ENCODE measurements at places on chromosomes 12 and 14.

DNA sequence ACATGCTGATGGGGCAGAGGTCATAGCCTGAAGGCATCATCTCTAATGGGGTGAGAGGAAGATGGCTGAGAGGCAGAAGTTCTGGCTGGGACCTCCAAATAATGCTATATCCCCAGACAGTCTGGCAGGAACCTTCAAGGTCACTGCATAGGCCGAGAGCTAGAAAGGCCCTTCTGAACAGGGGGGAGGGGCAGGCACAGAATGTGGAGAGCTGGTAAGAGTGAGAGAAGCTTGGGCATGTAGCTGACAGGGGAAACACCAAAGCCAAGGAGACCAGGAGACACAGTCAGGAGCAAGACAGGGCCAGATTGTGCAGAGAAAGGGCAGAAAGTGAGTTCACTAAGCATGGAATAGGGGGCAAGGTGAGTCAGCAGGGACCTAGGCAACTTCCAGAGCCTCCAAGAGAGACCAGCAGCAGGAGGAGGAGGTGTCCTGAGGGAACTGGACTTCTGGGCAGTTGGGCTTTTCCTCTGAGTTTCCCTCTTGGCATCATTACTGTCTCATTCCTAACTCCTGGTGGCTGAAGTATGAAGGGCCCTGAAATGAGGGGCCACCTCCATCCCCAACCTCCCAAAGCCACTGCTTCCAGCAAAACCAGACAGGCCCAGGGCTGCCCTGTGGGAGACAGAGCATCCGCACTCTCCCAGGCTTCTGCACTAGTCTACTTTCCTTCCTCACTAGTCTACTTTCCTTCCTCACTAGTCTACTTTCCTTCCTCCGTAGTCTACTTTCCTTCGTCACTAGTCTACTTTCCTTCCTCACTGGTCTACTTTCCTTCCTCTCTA lies 17.1 kb downstream of the ANO2 start:
- no peak for DNase-seq

DNA sequence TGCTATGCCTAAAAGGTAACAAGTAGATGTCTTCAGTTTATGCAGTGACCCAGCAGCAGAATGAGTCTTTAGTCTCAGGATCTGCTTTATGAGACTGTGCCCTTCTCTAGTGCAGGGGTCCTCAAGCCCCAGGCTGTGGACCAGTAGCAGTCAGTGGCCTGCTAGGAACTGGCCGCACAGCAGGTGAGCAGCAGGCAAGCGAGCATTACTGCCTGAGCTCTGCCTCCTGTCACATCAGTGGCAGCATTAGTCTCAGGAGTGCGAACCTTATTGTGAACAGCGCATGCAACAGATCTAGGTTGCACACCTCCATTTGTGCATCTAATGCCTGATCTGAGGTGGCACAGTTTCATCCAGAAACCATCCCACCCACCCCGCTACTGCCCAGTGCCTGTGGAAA lies 38.4 kb downstream of the LRP6 start:
- DNase-seq = no peak

- DNase-seq = no peak
Measured at GRCh38 chr12:132194056-132194455, 49.8 kb downstream of the NOC4L start.

DNA sequence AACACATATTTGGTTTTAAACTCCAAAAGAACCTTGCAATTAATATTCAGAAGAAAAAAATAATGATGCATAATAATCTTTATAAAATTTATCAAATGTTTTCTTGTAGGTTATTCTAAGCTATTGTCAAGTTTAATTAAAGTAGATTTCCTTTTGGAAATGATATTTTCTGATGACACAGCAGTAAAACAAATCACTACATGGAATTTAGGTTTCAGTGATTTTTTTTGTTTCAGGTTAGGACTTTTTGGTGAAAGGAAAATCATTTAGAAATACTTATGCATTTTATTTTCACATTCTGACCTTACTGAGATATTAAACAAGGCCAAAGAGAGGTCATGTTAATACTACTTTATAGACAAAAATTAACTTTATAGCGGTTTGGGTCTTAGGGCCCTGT lies 1067.2 kb downstream of the TMTC2 start:
- DNase-seq = no peak

DNA sequence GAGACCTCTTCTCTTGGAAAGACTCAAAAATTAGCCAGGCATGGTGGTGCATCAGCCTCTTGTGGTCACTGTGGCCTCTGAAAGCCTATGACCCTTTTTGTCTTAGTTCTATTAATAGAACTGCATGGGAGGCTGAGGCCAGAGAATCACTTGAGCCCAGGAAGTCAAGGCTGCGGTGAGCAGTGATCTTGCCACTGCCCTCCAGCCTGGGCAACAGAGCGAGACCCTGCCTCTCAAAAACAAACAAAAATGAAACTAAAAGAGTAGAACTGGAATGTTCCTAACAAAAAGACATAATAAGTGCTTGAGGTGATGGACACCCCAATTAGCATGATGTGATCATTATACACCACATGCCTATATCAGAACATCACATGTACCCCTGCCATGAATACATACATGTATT lies 197.0 kb upstream of the EEA1 start:
- no peak for DNase-seq

- no peak for DNase-seq
Measured at GRCh38 chr12:118166946-118167345, 31.0 kb downstream of the PEBP1 start.

- DNase-seq = peak; percentile 47
Measured at GRCh38 chr12:108856428-108857157, 790 bp downstream of the SSH1 start.

- no peak for DNase-seq
Measured at GRCh38 chr12:59040043-59040442, 119.7 kb upstream of the LRIG3 start.

DNA sequence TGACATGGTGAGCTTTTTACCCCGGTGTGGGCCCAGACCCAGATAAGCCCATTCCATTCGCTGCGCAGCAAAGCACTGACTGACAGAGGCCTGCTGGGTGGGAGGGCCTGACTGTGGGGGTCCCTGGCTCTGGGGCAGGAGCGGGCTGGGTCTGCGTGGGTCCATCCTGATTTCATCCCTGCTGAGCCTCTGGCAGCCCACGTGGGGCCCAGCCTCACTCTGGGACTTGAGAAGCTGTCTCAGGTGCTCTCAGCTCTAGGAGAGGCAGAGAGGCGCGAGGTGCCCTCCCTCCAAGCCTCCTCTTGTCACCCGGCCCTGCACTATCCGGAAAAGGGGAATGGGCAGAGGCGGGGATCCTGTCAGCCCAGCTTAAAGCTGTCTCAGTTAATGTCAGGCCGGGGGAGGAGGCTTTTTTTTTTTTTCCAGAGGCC lies 927 bp downstream of the ABCB9 start:
- DNase-seq = no peak

DNA sequence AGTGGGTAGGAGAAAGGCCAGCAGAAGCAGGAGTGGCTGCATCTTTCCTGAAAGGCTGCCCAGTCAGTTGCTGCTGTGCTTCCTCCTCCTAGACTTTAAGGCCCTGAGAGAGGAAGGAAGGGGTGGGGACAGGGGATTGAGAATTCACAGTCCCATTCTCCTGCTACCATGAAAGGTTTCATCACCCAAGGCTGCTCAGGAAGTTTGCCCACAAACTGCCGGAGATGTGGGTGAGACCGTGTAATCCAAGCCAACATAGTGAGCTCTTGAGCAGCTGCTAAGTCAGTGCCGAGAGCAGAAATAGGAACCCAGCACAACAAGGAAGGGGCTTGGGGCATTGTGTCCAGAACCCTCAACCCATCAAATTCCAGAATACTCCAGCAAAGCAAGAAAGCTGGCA lies at the start of gene CTSG:
Gene CTSG, minus strand, starts transcription at position 69 of the 400 bp plus-strand sequence. Its CDS starts 27 bp downstream, at position 42.
- DNase-seq = no peak

- no peak for DNase-seq
Measured at GRCh38 chr12:28570811-28571210, 380.6 kb downstream of the CCDC91 start.

GRCh38 chr14:79831195-79831892 lies 380.0 kb downstream of the DIO2 start:
- no peak for DNase-seq

DNA sequence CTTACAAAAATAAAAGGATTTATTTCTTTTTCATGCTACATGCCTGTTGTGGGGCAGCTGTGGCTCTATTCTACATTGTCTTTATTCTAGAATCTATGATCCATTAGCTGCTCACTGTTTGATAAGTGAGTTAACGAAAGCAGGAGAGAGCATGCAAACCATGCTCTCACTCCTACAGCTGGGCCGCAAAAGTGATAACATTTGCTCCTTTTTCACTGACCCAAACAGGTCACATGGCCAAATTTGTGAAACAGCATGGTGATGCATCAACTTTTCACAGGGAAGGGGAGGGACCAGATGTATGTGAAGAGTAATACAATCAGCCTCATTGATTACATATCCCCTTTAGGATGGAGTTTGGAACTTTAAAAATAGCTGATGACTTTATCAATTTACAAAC lies 456.9 kb upstream of the SYT1 start:
- no peak for DNase-seq

DNA sequence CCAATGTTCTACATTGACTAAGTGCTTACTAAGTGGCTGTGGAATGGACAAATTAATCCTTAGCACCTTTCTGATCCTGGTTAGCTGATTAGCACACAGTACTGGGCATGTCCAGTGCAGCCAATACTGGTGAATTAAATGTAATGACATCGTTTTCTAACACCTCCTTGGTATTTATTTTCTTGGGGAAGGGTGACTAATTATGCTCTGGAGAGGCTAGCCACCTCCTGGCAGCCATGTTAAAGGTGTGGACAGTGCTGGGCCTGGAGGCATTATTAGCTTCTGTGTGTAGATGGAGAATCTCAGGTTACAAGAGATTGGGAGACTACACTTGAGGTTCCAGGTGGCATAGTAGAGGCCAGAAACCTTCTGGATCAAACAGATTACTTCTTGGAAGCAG lies 230.9 kb upstream of the DDHD1 start:
- DNase-seq = no peak

DNA sequence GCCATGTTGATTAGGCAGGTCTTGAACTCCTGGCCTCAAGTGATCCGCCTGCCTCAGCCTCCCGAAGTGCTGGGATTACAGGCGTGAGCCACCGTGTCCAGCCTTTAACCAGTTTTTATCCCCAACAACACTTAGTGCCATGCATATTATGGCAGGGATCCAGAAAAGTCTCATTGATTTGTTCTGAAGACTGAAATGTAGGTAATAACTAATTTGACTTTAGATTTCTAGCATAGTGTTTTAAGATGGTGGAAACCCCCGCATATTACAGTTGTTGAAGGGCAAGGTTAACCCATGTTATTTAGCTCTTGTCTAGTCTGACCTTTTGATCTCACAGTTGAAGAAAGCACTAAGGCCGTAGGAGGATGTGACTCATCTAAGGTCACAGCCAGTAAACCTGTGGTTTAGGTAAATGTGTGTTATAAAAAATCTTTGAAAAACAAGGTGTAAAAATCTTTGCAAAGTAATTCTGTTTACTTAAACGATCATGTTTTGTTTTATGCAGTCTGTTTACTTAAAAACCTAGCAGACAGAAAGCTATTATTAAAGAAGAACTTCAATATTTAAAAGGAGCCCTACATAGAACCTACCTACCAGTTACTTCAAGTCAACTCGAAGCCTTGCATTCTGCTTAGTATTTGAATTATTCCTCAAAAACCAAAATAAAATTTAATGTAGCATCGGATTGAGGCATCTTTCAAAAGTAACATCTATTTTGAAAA lies 24.8 kb downstream of the BICDL1 start:
- no peak for DNase-seq

GRCh38 chr12:7645395-7646177 lies 20.1 kb downstream of the APOBEC1 start:
- DNase-seq = no peak

DNA sequence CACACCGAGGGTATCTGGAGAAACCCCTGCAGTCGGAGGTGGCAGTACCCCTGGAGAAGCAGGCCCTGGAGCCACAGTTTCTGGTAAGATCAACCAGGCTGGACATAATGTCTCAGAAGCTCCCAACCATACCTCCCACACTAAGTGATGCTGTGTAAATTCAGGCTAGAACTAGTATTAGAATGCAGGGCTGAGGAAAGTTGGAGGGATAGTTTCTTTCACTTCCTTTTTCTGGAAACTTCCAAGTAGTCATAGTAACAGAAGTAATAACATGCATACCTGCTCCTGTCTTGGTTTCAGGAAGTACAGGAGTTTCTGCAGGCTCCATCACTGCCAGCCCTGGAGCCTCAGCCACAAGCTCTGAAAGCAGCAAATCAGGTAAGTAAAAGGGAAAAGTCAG lies 228.1 kb upstream of the CNTN1 start:
- no peak for DNase-seq

GRCh38 chr12:7127916-7128626 lies 618 bp downstream of the RBP5 start:
- DNase-seq = no peak

GRCh38 chr12:113136990-113137511 lies 1.5 kb upstream of the RASAL1 start:
- no peak for DNase-seq

GRCh38 chr14:74863274-74863673 lies 12.7 kb downstream of the PROX2 start:
- no peak for DNase-seq

DNA sequence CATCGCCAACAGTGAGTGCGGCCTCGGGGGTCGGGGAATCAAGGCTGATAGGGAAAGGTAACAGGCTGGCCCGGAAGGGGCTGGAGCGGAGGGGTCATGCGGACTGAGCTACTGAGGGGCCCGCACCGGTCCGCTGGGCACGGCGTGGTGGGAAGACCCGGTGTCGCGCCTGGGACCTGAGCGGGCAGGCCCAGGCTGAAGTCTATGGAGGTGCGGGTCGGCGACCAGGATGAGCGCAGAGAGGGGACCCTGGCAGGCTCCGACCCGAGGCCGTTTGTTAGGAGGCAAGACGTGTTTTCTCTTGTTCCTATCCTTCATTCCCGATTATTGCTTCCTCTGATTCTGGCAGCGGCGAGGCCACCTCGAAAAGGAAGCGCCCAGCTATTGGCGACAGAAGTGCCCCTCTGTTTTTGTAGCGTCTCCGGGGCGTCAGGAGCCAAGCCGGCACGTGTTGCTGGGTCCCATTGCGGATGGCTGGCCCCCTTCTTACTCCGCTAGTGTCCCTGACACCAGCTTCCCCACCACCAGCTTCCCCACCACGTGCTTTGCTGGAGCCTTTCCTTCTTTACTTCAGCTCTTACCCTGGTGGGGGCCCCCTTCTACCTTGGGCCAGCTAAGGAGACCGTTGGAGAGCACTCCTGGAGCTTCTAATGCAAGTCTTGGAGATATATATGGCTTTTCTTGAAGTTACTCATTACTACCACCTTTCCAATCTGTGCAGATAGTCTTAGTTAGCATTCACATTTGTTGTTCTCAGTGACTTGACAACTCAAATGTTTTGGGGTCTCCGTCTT lies 653 bp downstream of the PA2G4 start:
- no peak for DNase-seq

DNA sequence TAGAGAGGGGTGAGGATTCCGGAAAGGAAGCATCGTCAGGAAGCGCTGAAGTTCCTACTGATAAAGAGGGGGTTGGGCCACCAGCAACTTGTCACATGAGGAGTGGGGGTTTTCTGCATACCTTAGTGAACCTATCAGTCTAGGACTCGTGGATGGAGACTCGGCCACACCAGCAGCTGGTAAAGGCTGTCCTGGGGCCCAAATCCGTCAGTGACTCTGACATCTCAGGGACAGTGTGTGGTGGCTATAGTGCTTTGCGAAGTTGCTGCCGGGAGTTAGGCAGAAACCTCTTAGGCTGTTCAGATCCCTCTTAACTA lies 16.4 kb downstream of the RNASE2 start:
- DNase-seq = no peak

GRCh38 chr12:116665666-116666304 lies 72.1 kb downstream of the SPRING1 start:
- no peak for DNase-seq

GRCh38 chr14:65574611-65575010 lies 162.1 kb downstream of the FUT8 start:
- no peak for DNase-seq

GRCh38 chr14:23441076-23441475 lies 5.6 kb upstream of the MYH7 start:
- DNase-seq = no peak

Data from stimulated activated CD8-positive, alpha-beta memory T cell treated with anti-CD3 and anti-CD28 coated beads, Interleukin-4, amount 100 ng/mL, for 4 hours (primary cell).